CD4-positive, alpha-beta T cell treated with Interleukin-6 for 4 hours (primary cell): ENCODE measurements at places on chromosomes 16 and 17.
A peak's percentile ranks its signal among the peaks of the same experiment; 100 is the strongest.

GRCh38 chr17:43759836-43760235 is 1.2 kb upstream of the SOST start:
- no peak for DNase-seq

GRCh38 chr17:31294820-31295488 is 2.1 kb downstream of the OMG start:
- DNase-seq: no peak

GRCh38 chr17:27481327-27481726 is 25.1 kb downstream of the KSR1 start:
- DNase-seq: peak; percentile 64

DNA sequence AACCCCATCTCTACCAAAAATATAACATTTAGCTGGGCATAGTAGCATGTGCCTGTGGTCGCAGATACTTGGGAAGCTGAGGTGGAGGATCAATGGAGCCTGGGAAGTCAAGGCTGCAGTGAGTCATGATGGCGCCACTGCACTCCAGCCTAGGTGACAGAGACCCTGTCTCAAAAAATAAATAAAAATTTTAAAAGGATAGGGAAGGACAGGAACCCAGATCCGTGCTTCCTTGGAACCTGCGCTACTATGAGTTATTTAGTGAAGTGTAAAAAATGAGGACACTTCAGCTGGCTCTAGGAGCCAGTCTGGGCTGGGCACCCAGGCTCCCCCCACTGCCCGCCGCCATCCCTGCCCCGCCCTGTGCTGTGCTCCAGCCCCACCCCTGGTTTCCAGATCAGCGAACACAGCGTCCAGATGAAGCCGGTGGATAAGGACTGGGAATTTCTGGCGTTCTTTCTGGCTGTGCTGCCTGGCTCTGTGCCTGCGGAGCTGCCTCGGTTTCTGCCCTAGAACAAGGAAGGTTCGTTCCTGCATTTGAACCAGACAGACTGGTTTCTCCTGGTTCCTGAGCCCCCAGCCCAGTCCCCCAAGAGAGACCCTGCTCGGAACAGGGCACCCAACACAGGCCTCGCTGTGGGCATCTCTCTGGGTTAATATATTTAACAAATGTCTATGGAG is 18.5 kb downstream of the PLLP start:
- DNase-seq: no peak

- DNase-seq: no peak
These were observed 2.5 kb upstream of the IGSF6 start for GRCh38 chr16:21654881-21655280.

GRCh38 chr17:309361-309888 is 43.2 kb downstream of the RPH3AL start:
- no peak for DNase-seq

- no peak for DNase-seq
These were observed 62.1 kb downstream of the GPRC5B start for GRCh38 chr16:19822533-19822932.

GRCh38 chr16:77739559-77739892 is 17.2 kb downstream of the NUDT7 start:
- DNase-seq: no peak

DNA sequence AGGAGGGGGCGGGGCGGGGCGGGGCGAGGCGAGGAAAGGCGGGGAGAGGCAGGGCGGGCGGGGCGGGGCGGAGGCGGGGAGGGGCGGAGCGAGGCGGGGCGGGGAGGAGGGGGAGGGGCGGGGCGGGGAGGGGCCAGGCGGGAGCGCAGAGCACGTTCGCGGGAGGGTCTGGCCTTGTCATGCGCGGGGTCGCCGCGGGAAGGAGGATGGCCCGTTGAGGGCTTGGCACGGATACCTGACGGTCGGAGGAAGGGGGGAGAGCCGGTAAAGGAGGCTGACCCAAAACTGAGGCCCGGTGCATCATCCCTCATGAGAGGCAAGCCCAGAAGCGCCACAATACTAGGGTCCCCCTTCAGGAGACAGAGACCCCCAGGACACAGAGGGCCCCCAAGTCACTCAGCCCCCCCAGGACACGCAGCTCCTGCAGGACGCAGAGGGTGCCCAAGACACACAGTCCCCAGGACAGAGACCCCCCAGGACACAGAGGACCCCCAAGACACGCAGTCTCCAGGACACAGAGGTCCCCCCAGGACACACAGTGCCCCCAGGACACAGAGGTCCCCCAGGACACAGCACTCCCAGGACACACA is 593 bp upstream of the WDR45B start:
- DNase-seq: no peak

GRCh38 chr16:64417711-64418227 is 704.1 kb downstream of the CDH11 start:
- no peak for DNase-seq

DNA sequence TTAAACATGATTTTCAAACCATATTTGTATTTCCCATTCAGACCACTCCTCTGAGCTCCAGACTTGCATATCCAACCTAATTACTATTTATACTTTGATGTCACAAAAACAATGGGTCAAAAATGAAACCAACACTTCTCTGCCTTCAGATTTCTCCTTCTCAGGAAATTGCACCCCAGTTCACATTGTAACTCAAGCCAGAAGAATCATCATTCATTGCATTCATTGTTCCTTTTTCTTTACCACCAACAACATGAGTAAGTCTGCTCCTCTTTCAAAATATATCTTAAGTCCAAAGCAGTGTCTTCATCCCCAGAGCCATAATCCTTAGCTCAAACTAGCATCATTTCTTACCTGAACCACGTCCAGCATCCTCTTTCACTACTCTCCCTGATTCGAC is 2.6 kb upstream of the AKAP1 start:
- no peak for DNase-seq

DNA sequence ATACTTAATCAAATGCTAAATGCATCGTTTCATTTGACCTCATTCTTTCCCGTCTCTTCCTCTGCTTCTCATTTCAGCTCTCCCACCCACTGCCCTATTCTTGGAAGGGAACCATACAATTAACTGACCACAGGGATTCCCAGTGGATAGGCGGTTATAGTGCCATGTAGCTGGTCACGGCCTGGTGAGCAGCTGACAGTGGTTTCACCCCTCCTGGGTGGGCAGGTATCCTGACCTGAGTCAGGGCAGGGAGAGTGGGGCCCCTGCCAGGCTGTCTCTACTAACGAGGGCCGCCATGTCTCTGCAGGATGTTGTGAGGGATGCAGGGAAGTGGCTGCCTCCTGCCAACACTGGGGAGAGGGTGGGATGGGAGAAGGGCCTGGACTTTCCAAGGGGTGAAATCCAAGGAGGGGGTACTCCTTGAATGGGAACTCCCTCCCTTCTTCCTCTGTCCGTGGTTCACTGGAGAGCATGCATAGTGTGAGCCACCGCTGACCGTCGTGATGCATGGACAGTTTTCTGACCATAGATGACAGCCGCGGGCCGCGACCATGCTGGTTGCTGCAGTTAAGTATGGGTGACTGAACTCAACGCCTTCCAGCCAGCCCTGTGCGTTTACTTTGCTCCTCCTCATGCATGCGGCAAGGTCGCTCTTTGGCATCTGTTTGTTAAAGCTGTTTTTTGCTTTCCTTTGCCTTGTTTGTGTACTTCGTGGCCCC is 95.9 kb downstream of the RPTOR start:
- DNase-seq: no peak

DNA sequence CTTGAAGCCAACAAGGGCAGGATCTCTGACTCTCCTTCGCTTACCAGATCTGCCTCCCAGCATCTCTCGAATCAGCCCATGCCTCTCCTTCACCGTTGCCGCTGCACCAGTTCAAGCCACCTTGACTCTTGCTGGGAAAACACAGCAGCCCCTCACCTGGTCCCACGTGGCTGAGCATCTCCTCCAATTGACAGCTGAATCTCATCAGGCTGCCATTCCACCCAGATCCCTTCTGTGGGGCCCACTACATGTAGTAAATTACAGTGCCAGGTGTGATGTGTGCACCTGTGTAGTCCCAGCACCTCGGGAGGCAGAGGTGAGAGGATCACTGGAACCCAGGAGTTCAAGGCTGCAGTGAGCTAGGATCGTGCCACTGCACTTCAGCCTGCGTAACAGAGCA is 37.8 kb upstream of the C16orf78 start:
- no peak for DNase-seq

DNA sequence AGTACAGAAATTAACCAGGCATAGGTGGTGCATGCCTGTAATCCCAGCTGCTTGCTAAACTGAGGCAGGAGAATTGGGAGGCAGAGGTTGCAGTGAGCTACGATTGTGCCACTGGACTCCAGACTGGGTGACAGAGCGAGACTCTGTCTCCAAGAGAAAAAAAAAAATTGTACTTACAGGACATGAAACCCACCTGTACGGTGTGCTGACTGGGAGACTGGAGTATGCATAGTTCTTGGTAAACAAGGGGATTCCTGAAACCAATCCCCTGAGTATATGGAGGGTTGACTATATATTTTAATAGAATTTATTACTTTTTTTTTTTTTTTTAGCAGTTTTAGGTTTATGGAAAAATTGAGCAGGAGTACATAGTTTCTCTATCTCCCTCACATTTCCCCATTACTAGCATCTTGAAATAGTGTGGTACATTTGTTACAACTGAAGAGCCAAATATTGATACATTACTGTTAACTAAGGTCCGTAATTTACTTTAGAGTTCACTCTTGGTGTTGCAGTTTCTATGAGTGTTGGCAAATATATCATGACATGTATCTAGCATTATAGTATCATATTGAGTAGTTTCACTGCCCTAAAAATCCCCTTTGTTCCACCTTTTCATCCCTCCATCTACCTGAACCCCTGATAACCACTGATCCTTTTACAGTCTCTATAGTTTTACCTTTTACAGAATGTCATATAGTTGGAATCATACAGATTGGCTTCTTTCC is 19.3 kb downstream of the TENT4B start:
- no peak for DNase-seq

DNA sequence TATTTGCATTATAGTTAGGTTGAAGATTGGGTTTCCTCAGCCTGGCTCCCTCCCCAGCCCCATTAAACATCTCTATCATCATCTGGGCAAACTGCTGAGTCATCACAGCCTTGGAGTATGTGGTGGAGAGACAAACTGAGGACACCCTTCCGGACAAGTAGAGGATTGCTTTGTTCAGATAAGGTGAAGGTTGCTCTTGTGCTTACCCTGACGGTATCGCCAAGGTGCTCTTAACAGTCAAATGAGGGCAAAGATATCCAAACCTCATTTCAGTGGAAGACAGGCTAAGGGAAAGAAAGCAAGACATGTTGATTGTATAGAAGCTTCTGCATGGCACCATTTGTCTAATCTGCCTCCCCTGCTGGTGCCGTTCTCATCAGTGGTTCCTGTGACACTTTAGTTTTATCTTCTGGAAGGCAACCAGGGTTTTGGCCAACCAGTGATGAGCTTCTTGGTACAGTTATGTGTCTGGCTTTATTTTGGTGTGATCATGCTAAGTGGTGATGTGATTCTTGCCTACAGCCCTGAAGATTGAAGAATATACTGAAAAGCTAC is 56.9 kb upstream of the LGALS9 start:
- no peak for DNase-seq

- DNase-seq: no peak
These were observed 87.2 kb upstream of the IRX3 start for GRCh38 chr16:54373534-54374520.

DNA sequence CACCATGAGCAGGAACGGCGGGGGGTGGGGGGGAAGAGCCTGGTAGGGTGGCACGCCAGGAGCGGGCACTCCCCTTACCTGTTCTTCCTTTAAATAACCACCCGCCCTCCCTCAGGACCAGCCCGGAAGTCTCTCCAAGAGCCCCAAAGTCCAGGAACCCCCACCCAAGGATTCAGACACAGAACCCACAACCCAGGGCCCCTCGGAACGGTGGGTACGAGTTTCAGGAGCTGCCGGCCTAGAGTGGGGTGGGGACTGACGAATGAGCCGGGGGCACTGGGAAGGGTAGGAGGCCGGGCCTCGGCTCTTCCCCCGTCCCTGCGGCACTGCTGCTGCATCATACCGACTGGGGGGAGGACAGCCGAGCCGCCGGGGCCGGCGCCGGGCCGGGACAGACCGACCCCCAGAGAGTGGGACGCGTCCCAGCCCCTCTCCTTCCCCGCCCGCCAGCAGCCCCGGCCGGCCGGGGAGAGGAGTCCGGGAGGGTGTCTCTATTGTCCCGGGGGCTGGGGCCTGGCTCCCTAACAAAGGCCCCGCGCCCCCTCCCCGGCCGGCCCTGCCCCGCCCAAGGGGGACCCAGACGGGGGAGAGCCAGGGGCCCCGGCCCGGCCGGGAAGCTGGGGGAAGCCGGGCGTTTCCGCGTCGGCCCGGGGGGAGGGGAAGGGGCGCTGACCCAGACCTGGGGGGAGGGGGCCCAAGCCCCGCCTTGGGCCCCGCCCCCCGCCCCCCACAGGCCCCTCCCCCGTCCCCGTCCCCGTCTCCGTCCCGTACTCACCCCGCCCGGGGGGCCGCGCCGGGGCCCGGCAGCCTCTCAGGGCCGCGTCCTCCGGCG is 747 bp downstream of the ATXN7L3 start:
- DNase-seq: peak; percentile 81

- no peak for DNase-seq
These were observed 348.9 kb upstream of the MAF start for GRCh38 chr16:79949417-79949816.
